Right renal pelvis (tissue), 4 donors: ENCODE measurements at places on chromosomes 7 and 10. TPM values are rescaled to one million over a fixed set of nuclear protein-coding genes. Genes with fewer than 3 reads are reported as not detected.
A peak's percentile ranks its signal among the peaks of the same experiment; 100 is the strongest.

Gene TMEM168
- 36.8 TPM for polyA plus RNA-seq

DNA sequence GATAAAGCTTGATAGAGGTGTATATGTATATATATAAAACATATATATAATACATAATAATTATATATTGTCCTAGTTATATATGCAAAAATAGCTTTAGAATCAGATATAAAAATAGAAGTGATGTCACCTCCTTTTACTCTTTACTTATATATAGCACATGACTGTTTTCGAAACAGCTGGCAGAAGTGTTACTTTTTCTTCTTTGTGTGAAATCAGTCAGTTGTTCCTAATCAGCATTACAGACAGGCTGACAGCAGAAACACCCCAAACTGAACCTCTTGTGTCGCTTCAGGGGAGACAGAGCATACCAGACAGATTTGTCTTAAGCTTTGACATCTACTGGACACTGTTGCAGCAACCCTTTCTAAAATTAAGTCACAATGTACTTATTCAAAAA, 684.9 kb upstream of the CELF2 start:
- no peak for DNase-seq

DNA sequence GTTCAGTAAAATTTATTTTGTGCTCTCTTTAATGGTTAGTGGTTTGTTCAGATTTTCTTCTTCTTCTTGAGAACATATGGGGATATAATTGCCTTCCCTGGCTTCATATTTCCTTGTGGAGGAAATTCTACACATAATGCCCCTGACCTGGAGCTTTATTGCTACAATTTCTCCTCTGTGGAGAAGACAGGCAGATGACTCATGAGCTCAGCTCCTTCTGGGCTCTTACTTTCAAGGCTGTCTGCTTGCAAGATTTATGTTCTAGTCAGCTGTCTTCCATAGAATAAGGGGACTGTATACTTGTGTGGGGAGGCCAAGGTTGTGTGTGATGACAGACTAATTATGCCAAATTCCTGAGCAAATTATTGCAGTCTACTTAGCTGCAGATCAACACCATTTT, 1.6 kb downstream of the LRRD1 start:
- DNase-seq, result no peak

GRCh38 chr7:37236906-37237305, 211.8 kb downstream of the ELMO1 start:
- DNase-seq, result no peak

Gene SPDYE6
- polyA plus RNA-seq, result 1.4 TPM

GRCh38 chr10:110798340-110798739, 73.4 kb upstream of the PDCD4 start:
- no peak for DNase-seq

Gene MSS51
- 1.6 TPM for polyA plus RNA-seq

DNA sequence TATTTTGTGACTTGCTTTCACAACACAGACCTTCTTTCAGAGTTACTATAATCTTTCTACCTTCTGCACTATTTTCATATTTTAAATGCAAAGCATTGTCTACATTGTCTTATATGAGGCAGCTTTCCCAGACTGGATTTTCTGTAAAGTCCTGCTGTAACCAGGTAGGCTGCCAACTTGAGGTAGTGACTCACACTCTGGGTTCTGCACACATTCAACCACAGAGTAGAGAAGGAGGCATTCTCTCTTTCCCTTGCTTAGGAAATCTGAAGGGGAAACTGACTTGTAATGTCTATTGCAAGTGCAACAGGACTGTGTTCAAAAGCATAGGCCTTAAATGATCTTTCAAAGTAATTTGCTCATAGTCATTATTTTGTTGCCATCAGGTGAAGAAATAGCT, 461.4 kb downstream of the GRM8 start:
- DNase-seq, result no peak

DNA sequence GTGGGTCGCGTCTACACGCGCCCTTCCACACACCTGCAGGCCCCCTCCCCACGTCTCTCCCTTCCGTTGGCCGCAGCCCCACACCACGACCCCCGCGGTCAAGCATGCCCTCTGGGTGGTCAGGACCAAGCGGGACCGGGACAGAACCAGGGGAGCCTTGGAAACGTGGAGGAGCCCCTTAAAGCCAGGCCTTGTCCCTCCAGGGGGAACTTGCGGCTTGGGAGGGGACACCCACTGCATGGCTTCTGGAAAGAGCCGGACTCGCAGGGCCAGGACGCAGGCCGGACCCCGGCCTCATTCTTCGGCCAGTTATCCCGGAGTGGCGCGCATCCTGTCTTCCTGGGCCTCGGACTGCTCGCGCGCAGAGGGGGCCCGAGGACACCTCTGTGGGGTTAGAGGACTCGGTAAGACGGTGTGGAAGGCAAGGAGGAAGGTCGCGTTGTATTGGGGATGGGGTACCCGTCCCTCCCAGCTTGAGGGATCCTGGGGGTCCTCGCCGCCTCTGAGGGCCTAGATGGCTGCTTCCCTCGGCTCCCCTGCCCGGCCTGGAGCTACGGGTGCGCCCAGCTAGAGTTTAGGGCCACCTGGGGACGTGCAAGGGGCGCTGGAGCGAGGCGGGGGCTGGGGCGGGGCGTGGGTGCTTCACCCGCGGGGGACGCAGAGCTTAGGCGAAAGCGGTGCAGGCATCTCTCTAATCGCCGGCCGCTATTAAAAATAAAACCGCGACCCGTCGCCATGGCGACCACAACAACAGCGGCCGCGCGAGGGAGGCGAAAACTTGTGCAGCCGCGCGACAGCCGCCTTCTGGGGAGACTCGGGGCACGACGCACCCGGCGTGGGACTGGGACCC, 1.8 kb upstream of the PDGFA start:
- peak; percentile 69 for DNase-seq

Gene ZNF503
- 70.5 TPM for polyA plus RNA-seq

Gene SUV39H2
- polyA plus RNA-seq, result 18.1 TPM

GRCh38 chr7:73712773-73713172, 6.7 kb downstream of the STX1A start:
- DNase-seq, result no peak

GRCh38 chr10:75295868-75296441, 60.2 kb upstream of the COMTD1 start:
- no peak for DNase-seq

DNA sequence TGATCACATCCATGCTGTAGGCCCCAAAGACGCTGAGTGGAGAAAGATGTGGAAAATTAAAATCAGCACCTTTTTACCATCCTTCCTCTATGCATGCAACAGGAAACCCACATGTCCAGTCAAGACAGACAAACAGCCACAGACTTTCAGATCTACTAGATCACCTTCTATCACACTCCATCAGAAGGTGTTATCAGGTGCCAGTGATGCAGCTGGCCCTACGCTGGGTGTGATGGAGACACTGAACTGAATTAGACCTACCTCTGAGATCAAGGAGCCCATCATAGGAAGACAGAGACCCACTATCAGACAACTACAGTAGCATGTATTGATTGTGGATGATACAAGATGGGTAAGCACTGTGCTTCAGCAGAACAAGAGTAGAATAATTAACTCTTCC, 15.5 kb downstream of the CYP3A4 start:
- DNase-seq, result no peak

DNA sequence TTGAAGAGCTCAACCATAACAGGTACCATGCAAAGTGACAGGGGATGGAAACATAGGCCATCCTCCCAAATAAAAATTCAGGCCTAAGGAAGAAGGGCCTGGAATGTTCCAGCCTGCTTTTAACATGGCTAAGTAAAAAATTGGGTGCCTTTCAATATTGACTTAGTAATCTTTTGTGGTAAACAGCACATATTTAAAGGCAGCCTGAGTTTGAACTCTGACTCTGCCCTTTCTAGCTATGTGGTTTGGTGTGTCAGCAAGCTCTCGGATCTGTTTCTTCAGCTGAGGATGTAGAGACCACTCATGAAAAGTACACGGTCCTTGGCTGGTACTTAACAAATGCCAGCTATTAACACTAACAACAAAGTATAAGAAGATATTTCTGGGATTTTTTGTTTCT, 191.8 kb upstream of the CDCA7L start:
- DNase-seq, result no peak

DNA sequence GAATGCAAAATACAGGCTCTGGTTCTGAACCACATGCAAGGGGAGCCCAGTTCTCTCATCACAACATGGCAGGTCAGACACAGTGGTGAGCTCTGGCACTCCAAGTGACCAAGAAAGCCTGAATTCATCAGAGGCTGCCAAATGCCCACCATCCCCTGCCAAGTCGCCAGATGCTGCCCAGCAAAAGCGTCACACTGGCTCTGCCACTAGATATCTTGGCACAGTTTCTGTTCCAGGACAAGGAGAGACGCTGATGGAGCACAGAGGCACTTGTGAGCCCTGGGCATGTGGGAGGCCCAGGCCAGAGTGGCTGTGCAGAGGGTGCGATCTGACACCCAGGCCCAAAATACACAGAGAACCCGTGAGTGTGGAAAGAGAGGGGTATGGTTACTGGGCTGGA, 57.8 kb downstream of the GAD2 start:
- no peak for DNase-seq

- no peak for DNase-seq
These were observed 1.8 kb upstream of the FAM107B start for GRCh38 chr10:14776546-14776945.

GRCh38 chr10:28774051-28774995, 97.0 kb downstream of the BAMBI start:
- no peak for DNase-seq

- no peak for DNase-seq
These were observed 647.6 kb downstream of the TNS3 start for GRCh38 chr7:46934198-46934825.

- DNase-seq, result no peak
These were observed 8.0 kb upstream of the ACTR3B start for GRCh38 chr7:152751449-152752141.

Gene KIAA1217
- polyA plus RNA-seq, result 88.2 TPM

Gene SEMA3D
- polyA plus RNA-seq, result 45.6 TPM

Gene EN2
- 0.04 TPM for polyA plus RNA-seq

Gene VPS37D
- 13.9 TPM for polyA plus RNA-seq

- DNase-seq, result no peak
These were observed 15.9 kb downstream of the KPNA7 start for GRCh38 chr7:99191869-99192596.

DNA sequence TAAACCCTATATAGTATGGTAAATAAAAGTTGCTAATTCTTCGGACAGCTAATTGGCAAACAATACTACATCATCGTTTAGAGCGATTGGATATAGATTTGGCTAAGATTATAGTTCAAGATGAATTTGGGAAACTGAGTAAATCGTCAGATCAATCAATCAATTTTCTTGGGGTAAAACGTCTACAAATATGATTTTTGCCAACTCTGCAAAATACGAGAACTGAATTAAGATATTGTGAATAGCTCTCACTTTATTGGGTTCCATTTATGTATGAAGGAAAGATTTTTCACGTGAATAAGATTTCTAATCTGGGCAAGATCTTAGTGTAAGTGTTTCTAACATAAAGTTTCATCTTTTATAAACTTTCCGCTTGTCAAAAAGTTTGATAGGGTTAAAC, 132.9 kb upstream of the AGR3 start:
- DNase-seq, result no peak

DNA sequence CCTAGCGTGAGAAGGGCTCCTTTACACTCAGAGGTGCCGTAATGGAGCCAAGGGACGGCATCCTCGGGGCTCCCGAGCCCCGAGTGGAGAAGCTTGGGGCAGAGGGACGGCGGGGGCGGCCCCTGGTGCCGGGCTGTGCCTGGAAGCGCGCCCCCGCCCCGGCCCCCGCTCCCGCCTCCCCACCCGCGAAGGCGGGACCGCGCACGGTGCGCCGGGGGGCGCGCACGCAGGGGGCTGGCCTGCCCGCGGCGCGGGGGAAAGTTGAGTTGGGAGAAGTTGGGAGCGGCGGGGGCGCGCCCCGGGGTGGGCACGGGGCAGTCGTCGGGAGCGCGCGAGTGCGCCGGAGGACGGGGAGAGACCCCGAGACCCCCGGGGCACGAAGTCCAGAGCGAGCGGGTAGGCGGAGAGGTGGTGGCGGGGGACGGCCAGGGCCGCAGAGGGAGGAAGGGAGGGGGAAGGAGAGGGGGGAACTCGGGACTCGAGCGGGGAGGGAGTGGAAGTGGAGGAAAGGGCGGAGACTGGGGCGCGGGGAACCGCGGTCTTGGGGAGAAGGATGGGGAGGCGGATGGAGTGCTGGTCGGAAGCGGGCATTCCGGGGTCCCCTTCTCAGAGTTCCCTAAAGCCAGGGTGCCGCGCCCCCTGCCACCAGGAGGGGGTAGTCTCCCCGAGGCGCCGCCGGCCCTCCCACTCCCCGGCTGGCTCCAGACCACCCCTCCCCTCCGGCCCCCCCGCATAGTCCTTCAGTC, at the start of gene SLC4A2:
Gene SLC4A2, plus strand, starts transcription at position 223 of the 746 bp plus-strand sequence. CDS start 2,399 bp downstream, outside the sequence.
- DNase-seq, result peak; percentile 65

Gene TRIM50
- polyA plus RNA-seq, result 0.21 TPM

DNA sequence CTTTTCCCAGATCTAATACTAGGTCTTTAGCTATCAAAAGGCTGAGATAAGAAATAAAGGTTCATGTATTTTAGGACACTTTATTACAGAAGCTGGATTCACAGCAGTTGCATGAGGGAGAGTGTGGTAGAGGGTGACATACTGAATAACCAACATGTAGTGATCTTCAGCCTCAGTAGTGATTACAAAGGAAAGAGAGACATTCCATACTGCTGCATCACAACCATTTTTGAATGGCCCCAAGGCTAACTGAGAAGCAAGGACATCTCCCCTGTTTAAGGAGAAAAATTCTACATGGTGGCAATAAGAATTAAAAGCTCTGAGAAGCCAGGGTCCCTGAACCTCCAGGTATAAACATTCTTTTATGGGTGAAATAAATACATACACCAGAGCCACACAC, 35.3 kb downstream of the COG5 start:
- DNase-seq, result no peak

GRCh38 chr7:30470771-30471170, 7.8 kb downstream of the NOD1 start:
- DNase-seq, result no peak

GRCh38 chr7:29587195-29587808, 23.7 kb downstream of the PRR15 start:
- DNase-seq, result no peak

GRCh38 chr10:122019414-122019975, 30.5 kb downstream of the TACC2 start:
- peak; percentile 65 for DNase-seq

GRCh38 chr10:126687121-126687606, 16.7 kb upstream of the C10orf90 start:
- no peak for DNase-seq

Gene SPAG6
- 0.79 TPM for polyA plus RNA-seq

GRCh38 chr10:129929343-129930292, 34.5 kb downstream of the EBF3 start:
- DNase-seq, result no peak

Gene GIMAP1
- polyA plus RNA-seq, result 2.5 TPM

DNA sequence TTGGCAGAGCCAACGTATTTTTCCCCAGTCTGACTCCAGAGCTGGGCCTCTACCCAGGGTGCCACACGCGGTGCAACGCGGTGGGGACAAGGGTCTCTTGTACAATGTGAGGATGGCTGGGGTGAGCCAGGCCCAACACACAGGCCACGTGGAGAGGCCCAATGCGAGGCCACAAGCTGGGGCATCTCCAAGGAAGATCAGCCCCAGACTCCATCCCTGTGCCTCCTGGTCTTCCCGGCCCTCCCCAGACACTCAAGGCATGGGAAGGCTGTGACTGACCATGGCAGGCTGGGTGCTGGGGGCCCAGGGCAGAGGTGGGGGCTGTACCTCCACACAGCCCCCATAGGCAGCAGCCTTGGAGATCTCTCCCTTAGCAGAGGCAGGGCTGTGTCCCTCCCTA, 135.3 kb upstream of the FAM20C start:
- DNase-seq, result no peak
